ENCODE measurements at places on chromosomes 4 and X.
A peak's percentile ranks its signal among the peaks of the same experiment; 100 is the strongest.

DNA sequence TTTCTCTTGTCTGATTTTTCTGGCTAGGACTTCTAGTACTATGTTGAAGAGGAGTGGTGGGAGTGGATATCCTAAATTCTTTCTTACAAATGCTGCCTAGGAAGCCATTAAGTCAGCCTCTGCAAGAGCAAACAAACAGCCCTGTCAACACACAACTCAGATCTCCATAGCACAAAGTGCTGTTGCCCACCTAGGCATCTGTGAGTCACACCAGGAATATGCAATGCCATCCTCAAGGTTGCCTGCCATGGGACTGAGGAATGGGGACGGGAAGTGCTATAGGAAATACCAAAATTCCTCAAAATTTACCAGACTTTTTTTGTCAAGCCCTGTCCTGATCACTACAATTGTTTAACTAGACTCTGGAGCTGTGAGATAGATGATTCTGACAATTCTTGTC lies 466.9 kb downstream of the FSTL5 start:
- DNase-seq, result no peak

- no peak for DNase-seq
Measured at GRCh38 chr4:113469926-113470325, 291.6 kb downstream of the CAMK2D start.

DNA sequence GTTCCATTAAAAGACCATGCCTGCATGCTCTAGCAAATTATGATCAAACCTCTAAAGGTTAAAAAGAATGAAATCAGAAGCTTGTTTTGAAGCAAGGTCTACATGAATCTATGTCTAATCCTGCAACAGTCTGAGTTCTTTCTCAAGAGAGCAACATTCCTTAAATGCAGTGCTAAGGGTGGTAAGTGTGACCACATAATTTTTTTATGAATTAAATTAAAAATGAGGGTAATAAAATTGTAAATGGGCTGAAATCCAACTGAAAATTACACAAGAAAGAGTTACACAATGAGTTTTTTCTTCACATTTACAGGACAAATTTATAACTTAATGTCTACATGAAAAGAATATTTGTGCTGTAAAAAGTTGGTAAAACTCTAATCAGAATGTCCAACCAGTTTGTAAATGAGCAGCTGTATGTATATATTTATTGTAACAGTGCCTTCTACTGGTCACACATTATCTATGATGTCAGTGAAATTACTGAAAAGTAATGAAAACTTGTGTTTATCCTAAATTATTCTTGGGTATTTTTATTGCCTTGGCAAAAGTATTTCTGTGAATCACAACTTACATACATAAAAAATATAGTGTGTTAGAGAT lies 336.3 kb upstream of the PITX2 start:
- DNase-seq, result no peak

GRCh38 chrX:13376857-13377549 lies 57.1 kb upstream of the ATXN3L start:
- DNase-seq, result peak; percentile 71

- no peak for DNase-seq
Measured at GRCh38 chrX:133461231-133461630, 45.9 kb upstream of the GPC4 start.

DNA sequence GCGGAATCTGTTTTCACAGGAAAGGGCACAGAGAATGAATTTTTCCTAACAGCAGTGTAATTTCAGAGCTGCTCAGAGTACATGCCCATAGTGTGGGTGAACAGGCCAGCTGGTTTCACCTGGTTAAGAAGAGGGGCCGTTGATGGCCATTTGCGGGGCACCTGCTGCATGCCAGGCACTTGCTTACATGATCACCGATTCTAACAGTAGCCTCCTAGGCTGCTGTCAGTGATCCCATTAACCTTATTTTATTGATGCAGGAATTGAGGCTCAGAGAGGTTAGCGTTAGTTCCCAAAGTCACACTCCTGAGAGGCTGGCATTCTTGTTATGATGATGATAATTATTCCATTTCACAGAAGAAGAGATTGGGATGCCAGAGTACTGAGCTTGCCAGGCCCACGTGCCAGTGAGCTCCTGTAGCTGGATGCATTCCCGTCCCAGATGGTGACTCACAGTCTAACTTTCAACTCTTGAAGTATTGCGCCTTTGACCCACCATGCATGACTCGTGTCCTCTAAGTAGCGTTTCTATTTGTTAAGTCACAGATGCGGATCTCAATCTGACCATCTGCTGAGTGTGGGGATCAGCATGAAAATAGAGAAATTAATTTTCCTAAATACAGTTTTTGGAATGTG lies 76.5 kb downstream of the PSAPL1 start:
- DNase-seq, result no peak

DNA sequence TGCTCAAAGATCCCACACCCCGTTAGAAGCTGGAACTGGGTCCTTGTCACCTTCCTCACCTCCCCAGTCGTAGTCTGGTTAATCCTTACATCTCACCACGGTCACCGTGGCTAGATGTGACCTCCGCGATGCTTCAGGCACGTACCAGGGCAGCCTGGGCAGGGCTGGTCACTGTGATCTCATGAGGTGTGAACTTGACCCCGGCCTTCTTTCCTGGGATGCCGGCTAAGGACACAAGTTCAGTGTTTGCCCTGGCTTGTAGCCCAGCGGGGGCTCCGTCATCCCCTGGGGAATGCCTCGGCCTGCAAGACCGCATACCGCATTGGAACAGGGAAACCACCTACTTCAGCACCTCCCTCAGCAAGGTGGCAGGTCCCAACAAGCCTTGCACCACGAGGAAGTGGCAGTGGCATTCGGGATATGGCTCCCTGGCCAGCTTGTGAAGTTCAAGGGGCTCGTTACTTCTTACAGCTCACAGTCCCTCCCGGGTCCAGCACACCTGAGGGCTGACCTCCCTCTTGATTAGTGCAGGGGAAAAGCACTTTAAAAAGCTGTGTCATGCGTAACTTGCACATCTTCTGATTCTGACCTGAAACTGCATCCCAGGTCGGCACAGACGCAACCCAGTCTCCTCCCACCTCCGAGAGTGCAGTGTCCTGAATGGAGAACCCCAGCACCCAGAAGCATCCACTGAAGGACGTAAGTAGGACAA lies 25.9 kb downstream of the NOP14 start:
- peak; percentile 54 for DNase-seq

GRCh38 chrX:49309401-49309981 lies 6.0 kb downstream of the GAGE10 start:
- no peak for DNase-seq

- DNase-seq, result no peak
Measured at GRCh38 chr4:80189956-80190677, 7.2 kb upstream of the PRDM8 start.

- no peak for DNase-seq
Measured at GRCh38 chr4:167883266-167883665, 209.1 kb upstream of the ANXA10 start.

GRCh38 chr4:77613267-77613666 lies 7.6 kb downstream of the CXCL13 start:
- no peak for DNase-seq

GRCh38 chr4:1058198-1058996 lies 47.0 kb downstream of the FGFRL1 start:
- peak; percentile 44 for DNase-seq

DNA sequence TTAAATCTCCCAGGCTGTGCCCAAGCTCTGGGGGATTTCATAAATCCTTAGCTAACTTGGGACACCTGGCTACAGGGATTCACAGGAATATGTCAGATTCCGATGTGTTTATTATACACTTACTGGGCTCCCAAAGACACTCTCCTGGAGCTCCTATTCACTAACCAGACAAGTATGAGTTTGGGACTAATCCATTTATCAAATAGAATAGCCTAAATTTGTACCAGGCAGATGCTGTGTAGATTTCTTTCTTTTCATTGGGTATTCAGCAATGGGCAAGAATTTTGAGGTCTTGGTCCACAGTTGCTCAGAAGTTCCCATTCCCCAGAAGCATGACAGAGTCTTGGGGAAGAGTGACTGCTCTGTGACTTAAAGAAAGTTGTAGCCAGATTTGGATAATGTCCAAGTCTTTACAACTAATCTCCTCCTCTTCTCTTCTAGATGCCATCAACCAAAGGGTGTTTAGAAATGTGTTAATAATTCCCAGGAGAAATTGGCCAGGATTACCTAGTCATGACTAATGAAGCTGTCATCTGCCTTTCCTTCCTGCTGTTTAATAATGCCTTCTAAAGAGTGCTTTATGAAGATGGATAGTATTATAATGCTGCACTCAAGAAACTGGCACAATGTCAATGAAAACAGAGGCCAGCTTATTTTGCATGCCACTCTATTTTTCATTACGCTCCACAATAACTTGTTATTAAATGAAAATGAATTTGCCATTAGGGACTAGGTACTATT lies 120.9 kb downstream of the CHIC2 start:
- no peak for DNase-seq

- no peak for DNase-seq
Measured at GRCh38 chr4:40800064-40800463, 50.3 kb downstream of the NSUN7 start.

- DNase-seq, result no peak
Measured at GRCh38 chr4:10816571-10816970, 132.0 kb upstream of the CLNK start.

GRCh38 chr4:73447671-73448070 lies 11.7 kb downstream of the AFP start:
- DNase-seq, result no peak

- DNase-seq, result no peak
Measured at GRCh38 chr4:151401739-151402138, 7.2 kb upstream of the FHIP1A start.

DNA sequence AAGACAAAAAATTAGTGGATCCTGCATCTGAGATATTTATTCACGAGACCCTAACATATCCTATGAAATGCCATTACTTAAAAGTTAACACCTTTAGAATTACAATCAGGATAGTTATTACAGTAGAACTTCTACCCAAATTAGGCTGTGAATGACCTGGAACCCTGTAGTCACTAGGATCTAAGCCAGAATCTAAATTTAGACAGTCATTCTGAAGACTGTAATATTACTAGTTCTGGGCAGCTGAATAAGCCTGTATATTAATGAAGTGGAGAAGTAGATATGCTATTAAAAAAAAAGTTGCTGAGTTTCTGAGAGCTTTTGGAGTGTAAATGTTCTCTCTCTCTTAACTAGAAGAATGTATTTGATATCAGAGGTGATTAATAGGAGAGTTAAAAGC lies 67.0 kb downstream of the FAM13A start:
- no peak for DNase-seq

- DNase-seq, result no peak
Measured at GRCh38 chr4:61246034-61246433, 45.9 kb downstream of the ADGRL3 start.

GRCh38 chr4:87006426-87006675 lies 71.5 kb downstream of the AFF1 start:
- DNase-seq, result no peak

GRCh38 chr4:2949782-2950125 lies 13.5 kb downstream of the NOP14 start:
- DNase-seq, result no peak

DNA sequence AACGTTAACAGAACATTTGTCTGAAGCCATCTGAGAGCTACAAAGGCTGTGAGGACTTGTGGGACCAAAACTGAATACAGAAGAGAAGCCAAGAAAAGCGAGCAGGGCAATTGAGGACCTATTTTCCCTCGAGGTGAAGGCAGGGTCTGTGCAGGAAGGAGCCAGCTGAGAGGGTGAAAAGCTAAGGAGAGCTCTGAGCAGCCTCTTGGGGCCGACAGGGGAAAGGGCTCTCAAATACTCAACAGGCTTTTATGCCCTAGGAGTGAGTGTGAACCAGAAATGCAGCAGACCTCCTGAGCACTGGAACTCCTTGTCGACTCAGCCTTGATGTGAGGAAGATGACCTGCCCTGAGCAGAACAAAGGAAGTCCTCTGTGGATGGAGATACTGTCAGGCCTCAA lies 54.2 kb downstream of the C4orf50 start:
- peak; percentile 18 for DNase-seq

- DNase-seq, result peak; percentile 88
Measured at GRCh38 chr4:153466081-153466948, at the start of gene TMEM131L. Gene TMEM131L (plus strand): TSS chr4:153466360. CDS start chr4:153466398, 38 bp downstream.

- no peak for DNase-seq
Measured at GRCh38 chrX:133645977-133646718, 230.9 kb upstream of the GPC4 start.

DNA sequence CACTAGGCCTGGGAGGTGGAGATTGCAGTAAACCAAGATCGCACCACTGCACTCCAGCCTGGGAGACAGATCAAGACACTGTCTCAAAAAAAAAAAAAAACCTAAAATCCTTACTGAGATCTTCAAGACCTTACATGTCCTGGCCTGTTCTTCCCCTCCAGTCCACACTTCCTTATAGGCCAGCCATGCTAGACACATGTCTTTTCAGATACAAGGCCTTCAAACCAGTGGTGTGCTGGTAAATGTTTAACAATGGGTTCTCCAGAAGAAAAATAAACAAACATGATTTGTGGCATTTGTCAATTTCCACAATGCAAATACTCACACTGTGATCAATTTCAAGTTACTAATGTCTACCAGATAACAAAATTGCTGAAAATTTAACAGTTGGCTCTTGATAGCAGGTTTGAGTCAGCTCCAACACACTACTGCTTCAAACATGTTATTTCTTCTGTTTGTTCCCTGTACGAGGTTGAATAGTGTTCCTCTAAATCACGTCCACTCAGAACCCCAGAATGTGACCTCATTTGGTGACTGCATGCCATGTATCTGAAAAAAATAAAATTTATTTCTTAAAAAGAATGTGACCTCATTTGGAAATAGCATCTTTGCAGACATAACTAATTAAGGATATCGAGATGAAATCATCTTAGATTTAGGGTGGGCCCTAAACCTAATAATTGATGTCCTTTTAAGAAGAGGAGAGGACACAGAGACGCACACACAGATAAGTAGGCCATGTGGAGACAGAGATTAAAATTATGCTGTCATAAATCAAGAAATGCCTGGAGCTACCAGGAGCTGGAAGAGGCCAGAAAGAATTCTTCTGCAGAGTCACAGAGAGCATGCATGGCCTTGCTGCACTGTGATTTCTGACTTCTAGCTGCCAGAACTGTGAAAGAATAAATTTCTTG lies 144.4 kb downstream of the ZNF674 start:
- DNase-seq, result no peak

GRCh38 chr4:159308566-159309340 lies 205.9 kb downstream of the RAPGEF2 start:
- DNase-seq, result no peak

GRCh38 chr4:8168232-8168631 lies 9.6 kb upstream of the ABLIM2 start:
- no peak for DNase-seq
